ENCODE measurements at places on chromosomes 7 and 10.

DNA sequence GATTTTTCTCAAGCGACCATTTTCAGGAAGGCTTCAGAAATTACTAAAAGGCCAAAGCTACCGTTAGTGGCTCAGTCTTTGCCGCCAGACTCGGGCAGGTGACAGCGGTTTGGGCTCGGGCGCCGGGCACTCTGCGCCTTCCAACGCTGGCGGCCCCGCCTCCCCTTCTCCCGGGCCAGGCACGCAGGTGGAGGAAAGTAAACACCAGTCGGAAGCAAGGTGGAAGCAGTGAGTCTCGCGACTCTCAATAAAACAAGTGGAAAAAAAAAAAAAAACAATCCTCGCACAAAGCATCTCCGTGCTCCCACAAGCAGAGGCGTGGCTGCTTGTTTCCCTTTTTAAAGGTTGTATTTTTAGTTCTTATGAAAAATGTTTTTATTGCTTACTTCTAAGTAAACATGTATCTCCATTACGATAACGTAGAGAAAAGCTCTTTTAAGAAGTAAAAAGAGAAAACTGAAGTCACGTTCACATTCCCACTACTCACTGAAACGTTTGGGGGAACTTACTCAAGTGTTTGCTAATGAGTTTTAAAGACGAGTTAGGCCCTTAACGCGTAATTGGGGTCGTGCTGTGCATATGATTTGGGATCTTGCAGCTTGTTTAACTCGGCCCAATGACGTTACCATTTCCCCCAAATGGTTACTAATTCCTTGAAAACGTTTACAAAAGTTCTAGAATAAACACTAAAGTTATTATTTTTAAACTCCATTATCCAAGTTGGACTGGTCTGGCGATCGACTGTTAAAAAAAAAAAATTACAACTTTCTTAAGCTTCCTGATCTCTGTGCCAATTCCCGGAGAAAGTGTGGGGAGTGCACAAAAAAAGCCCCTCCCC lies 864 bp downstream of the CDCA7L start:
- no peak for DNase-seq

DNA sequence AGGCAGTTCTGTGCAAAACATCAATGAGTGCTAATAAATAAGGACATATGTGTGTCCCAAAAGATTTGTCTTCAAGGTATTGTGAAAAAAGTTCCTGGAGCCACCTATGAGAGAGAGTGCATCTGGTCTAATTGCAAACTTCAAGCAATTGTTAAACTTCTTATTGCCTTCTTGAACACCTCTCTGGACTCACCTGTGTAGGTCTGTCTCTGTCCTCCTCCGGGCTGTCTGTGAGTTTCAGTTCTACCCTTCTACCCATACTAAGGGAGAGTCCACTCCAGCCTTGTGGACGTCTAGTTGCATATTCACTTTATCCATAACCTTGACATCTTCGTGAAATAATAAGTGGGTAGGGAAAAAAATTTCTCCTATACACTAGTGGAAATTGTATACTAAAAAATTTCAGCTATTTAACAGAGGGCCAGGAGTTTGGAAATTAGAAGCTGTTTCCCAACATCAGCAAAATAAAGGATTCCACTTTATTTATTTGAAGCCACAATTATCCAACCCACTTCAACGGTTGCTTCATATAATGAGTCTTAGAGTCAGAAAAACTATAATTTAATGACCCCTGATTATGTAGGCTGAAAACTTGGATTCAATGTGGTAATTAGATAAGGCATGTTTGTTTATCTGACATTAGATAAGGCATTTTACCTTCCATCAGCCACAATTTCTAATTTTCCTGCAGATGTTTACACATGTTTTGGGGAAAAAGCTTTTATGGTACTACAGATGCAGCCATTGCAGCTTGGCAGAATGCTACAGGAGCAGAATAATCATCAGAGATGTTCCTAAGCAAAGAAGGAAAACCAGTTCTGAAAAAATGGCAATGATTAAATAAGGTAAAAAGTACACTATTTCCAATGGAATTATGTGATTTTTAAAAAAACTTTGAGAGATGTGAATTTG lies 150.8 kb upstream of the FAM3C start:
- no peak for DNase-seq

DNA sequence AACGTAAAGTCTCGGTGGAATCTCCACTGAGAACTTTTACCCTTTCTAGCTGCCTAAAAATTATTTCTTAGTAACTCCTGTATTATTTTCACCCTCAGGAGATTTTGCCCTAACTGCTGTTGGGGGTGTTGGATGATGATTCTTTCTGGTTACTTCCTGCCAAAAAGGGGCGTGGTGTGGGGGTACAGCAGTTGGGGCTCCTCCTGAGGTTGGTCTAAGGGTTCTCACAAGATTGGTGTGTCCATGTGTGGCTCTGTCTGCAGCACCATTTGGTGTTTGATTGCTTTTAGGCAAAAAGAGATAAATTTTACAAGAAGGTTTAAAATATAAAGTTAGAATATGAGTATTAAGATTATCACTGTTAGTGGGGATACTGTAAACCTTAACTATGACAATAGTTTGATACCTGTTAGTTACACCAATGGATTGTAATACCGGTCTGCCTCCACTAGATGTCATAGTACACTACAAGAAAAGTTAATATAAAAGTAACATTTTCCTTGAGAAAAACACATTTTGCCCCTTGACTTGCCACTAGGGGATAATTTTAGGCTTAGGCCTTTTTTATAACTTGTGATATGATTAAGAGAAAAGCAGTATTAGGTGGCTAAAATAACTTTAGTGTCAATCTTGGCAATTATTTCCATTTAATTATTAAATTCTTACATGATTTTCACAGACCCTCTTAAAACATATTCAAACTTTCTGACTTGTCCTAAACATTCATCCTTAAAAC lies 928.7 kb downstream of the IPMK start:
- no peak for DNase-seq

GRCh38 chr10:93070378-93071176 lies 3.1 kb upstream of the CYP26A1 start:
- DNase-seq: no peak

- no peak for DNase-seq
Measured at GRCh38 chr10:86871563-86872183, 85.7 kb downstream of the MMRN2 start.

DNA sequence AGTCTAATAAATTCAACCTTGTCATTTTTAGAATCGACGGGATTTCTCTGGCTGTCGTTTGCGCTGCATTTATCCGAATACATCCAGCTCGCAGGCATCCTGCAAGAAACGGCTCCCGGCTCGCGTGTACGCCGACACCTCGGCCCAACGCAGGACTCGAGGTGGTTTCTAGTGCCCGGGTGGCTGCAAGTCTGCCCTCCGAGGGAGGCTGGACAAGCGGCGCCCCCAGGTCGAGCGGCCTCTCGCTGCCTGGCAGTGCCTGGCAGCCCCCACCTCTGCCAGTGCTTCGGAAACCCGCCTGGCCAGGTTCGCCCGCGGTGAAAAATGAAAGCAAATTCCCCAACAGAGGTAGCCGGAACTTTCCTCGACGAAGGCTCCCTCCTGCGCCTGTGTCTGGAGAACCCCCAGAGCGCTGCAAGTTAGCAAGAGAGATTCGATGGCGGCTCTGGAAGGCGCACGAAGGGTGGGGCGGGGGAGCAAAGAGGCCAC lies 5.7 kb upstream of the ZNF503 start:
- no peak for DNase-seq

- no peak for DNase-seq
Measured at GRCh38 chr7:39461263-39461820, 104.9 kb upstream of the YAE1 start.

DNA sequence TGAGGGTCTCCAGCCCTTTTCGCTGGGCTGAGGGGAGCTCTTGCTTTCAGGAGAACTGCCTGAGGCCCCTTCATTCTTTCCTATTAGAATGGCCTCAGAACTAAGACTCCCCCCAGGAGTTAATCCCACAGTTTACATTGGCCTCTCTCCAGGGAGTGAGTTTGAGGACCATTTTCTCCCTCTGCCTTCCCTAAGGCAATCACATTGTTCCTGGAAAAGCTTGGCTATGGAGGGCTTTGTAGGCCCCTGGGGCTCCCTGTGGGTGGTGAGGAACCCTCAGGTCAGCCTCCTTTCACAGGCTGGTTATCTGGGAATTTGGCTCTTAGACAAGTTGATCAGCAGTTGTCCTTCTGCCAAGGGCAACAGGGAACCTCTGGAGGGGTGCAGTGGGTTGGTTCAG lies 343.7 kb downstream of the RPS24 start:
- DNase-seq: no peak

GRCh38 chr7:7414791-7415603 lies 120.7 kb downstream of the COL28A1 start:
- no peak for DNase-seq

DNA sequence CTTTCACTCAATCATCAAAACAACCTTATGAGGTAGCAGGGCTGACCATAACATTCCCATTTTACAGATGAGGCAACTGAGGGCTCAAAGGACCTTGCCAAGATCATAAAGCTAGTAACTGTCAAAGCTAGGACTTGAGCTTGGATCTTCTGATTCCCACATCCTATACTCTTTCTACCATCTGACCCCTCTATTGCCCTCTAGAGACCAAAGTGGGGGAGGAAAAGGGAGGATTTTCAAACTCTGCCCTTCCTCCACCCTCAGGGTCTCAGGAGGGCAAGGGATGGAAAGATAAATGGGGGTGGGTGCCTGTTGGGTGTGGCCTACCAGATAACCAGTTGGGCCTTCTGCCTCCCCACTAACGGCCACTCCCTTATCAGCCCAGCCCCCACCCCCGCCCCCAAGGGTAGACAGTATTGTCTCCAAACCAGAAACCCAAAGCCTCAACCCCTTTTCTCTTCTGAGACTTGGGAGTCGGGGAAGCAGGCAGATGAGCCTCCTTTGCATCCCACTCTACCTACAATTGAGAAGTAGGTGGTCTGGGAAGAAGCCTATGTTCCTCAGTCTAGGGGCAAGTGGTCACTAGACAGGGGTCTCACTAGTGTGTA lies 7.9 kb downstream of the LDB1 start:
- DNase-seq: no peak

DNA sequence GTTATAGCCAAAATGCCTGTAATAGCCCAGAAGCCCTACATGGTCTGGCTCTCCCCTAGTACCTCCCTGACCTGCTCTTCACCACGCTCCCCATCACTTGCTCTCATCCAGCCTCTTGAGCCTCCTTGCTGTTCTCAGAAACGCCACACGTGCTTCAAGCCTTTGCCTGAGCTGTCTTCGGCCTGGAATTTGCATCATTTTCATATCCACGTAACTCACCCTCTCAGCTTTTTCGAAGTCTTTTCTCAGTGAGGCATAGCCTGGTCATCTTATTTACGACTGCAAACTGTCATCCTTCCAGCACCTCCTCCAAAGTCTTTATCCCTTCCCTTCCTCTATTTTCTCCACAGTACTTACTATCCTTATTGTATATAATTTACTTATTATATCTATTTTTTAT lies 151.0 kb upstream of the AHR start:
- no peak for DNase-seq

GRCh38 chr7:156014201-156014600 lies 201.9 kb upstream of the SHH start:
- no peak for DNase-seq

- DNase-seq: no peak
Measured at GRCh38 chr10:63765126-63765525, 243.9 kb downstream of the REEP3 start.

GRCh38 chr7:80588591-80588990 lies 49.9 kb upstream of the CD36 start:
- DNase-seq: no peak

- DNase-seq: no peak
Measured at GRCh38 chr7:137820156-137820555, 26.6 kb downstream of the DGKI start.

- DNase-seq: no peak
Measured at GRCh38 chr10:127535802-127536515, 13.2 kb upstream of the NPS start.

DNA sequence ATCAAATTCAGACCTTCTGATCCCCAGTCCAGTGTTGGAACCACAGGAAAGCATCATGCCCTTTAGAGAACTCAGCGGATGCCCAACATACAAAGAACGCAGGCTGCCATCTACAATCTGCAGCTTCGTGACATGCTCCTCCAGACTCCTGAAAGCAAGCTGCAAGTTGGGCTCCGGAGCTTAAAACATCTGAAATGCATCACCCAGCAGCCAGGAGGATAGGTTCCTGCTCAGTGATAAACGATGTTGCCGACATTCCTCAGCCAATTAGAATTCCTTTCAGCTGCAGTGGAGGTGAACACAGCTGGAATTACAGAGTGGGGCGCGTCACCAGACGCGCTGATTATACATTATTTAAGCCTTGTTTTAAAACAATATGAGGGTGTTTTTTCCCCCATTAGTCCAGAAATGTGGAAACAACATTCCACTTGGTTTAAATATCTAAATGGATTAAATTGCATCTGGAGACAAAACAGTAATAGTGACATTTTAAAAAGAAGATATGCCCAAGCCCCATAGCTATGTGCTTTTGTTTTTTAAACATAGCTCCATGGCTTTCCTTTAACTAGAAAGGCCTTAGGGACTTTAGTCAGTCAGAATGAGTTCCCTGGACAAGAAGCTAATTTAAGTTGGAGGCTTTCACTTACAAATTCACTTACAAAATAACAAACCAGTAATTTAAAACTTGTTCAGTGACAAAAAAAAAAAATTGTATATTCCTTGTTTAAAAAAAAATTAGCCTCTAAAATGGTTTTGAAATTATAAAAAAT lies 6.3 kb downstream of the SMURF1 start:
- DNase-seq: no peak

All from substantia nigra (tissue), 51 donors.